ENCODE measurements at places on chromosomes 5 and 9. TPM values are rescaled to one million over a fixed set of nuclear protein-coding genes. Genes with fewer than 3 reads are reported as not detected.

EPB41L4B gene
- 3.4 TPM for total RNA-seq

SLC27A6 gene
- 0.94 TPM for total RNA-seq

RIGI gene
- total RNA-seq = 8.5 TPM

SFXN1 gene
- total RNA-seq = 94.8 TPM

MELK gene
- total RNA-seq = 5.0 TPM

SLCO4C1 gene
- 0.63 TPM for total RNA-seq

HTR1A gene
- total RNA-seq = 18.5 TPM

UBE2R2 gene
- total RNA-seq = 32.6 TPM

TMED7 gene
- 72.3 TPM for total RNA-seq

FOXD4L6 gene
- total RNA-seq = 1.3 TPM

GABRG2 gene
- 28.5 TPM for total RNA-seq

DELE1 gene
- 85.4 TPM for total RNA-seq

PCDHGC5 gene
- 20.0 TPM for total RNA-seq

DMRTA1 gene
- 0.63 TPM for total RNA-seq

PTGS1 gene
- 0.31 TPM for total RNA-seq

TAF1L gene
- 0.31 TPM for total RNA-seq

CEL gene
- 0.31 TPM for total RNA-seq

SLC4A9 gene
- not detected for total RNA-seq

BAAT gene
- 0.31 TPM for total RNA-seq

IRX1 gene
- total RNA-seq = not detected

CARD6 gene
- 0.63 TPM for total RNA-seq

ETF1 gene
- total RNA-seq = 60.4 TPM

CCNJL gene
- 4.4 TPM for total RNA-seq

ACTBL2 gene
- not detected for total RNA-seq

ERGIC1 gene
- 54.1 TPM for total RNA-seq

KCTD16 gene
- 28.5 TPM for total RNA-seq

KIF12 gene
- total RNA-seq = 1.3 TPM

CNTLN gene
- total RNA-seq = 21.3 TPM

SLC2A6 gene
- total RNA-seq = 17.2 TPM

PCDHGA2 gene
- total RNA-seq = 11.9 TPM

TMEM167A gene
- total RNA-seq = 98.0 TPM
